Kidney glomerular epithelial cell (primary cell): ENCODE measurements at places on chromosomes 7 and 10.

DNA sequence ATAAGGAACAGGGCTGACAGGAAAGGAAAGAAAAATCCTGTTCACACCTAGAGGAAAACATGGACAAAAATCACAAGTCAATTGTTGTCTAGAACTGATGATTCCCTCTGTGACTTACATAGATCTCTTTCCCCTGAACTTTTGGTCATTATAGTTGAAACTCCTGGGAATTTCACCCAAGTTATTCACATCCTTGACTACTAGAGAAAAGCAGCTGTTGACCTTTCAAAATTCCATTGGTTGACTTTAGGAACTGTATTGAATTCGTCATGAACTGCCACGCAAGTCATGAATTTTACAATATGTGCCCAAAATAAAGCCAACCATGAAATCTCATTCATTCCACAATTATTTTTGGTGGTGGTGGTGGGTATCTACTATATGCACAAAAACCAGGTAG, 104.3 kb downstream of the UBE2H start:
- DNase-seq: no peak

DNA sequence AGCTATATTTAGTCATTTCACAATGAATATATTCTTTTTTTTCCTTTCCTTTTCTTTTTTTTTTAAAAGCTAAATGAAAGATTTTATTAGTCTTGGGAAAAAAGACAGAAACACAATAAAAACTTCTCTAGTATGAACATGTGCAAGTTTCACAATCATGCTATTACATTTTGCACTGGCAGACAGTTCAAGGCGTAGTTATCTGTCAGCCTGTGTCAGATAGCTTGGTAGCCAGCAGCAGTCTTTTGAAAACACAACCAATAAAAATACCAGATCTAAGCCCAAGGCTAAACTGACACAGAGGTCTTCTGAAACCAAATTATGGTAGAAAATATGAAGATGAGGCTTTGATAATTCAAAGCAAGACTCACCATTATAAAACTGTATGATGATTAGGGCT, 205.8 kb upstream of the TEX47 start:
- DNase-seq: no peak

DNA sequence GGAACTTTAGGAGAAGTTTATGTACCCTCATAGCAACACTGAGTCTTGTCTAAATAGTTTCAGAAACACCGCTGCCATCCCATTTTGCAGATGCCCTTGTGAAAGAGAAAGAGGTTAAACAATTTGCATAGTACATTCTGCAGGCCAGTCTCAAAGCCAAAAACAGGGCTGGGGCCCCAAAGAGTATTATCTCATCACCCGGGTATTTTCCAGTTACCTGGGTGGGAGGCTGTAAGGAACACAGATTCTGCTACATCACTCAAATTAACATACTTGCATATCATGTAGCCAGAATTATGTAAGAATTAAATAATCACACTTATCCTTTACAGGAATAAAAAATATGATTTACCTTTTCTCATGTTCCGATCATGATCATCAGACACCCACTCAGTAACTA, 3.1 kb upstream of the FAM171A1 start:
- DNase-seq: no peak

DNA sequence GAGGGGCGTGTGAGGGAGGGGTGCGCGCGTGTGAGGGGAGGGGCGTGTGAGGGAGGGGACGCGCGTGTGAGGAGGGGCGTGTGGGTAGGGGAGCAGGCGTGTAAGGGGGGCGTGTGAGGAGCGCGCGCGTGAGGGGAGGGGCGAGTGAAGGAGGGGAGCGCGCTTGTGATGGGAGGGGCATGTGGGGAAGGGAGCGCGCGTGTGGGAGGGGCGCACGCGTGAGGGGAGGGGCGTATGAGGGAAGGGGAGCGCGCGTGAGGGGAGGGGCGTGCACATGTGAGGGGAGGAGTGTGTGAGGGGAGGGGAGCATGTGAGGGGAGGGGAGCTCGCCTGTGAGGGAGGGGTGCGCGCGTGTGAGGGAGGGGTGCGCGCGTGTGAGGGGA, 19.1 kb downstream of the MXI1 start:
- DNase-seq: peak; percentile 58

GRCh38 chr7:19145434-19146115, 354 bp upstream of the FERD3L start:
- DNase-seq: no peak

DNA sequence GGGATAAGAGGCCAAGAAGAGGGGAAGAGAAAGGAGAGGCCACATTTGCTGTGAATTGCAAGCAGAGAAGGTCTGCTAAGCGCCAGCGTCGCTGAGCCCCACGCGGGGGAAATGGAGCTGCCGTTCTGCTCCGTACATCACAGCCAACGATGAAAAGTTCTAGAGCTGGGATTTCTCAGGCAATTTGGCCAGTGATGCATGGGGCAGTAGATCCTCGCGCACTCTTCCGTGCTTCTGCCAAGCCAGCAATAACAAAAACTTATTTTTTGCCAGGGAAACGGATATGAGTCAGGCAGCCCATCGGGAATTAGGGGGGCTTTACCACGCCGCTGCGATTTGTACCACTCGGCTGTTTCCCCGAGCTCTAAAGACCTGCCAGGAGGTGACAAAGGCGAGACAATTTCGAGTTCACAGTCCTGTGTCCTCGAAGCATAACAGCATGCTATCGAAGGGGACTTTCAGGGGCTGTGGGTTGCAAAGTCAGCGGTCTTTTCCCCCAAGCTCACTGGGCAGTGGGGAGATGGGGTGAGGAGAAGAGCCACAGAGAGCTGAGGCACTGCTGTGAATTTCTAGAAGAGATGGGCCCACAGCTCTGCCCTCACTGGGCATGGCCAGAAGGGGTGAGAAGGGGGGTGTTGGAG, 30.0 kb upstream of the SLF2 start:
- no peak for DNase-seq

GRCh38 chr10:70078329-70078728, 25.7 kb downstream of the MACROH2A2 start:
- DNase-seq: no peak

DNA sequence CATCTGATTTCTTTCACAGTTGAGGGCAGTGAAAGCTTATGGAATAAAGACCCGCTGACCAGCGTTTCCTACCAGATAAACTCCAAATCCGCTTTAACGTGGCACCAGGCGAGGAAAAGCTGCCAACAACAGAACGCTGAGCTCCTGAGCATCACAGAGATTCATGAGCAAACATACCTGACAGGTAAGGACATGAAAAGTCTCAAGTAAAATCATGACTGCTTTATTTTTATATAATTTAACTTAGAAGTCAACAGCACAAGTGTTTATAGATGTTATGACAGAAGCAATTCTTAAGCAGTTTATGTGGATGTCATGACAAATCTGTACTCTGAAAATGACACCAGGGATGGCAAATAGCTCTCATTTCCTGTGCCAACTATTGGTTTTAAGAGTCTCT, 24.5 kb downstream of the MRC1 start:
- DNase-seq: no peak

- DNase-seq: no peak
Measured at GRCh38 chr7:6648815-6649104, 11.6 kb downstream of the ZNF316 start.

DNA sequence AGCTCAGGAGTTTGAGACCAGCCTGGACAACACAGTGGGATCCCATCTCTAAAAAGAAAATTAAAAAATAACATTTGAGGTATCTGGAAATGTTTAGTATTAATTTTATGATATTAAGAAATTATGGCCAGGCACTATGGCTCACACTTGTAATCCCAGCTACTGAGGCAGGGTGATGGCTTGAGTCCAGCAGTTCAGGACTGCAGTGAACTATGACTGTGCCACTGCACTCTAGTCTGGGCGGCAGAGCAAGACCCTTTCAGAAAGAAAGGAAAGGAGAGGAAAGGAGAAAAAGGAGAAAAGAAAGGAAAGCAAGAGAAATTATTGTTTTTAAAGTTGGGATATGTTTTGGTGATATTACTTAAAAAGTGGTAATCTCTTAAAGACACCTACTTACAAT, 2.5 kb upstream of the CCDC186 start:
- DNase-seq: no peak

- DNase-seq: no peak
Measured at GRCh38 chr10:70616761-70617160, 14.2 kb upstream of the PRF1 start.

GRCh38 chr7:64888901-64889685, 14.0 kb upstream of the ZNF273 start:
- DNase-seq: no peak

DNA sequence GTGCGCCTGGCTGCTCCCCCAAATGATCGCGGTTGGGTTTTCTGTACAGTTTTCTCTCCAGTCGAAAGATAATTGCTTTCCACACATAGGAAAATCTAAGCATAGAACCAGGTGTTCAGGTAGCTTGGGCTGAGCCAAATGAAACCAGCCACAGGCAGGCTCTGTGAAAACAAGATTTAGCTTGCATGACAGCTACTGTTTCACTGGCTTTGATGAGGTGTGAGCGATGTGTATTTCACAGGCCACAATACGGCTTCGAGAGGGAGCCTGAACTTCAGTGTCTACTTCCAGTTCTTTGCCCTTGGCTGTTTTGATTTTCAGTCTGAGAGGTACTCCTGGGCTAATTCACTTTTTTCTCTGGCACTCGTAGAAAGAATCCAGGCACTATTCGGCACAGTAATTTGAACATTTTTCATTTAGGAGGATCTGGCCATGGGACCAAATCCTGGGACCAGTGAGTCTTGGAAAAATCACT, 110.5 kb downstream of the JCAD start:
- DNase-seq: peak; percentile 41

GRCh38 chr10:98953251-98953650, 282.4 kb downstream of the HPSE2 start:
- DNase-seq: no peak

DNA sequence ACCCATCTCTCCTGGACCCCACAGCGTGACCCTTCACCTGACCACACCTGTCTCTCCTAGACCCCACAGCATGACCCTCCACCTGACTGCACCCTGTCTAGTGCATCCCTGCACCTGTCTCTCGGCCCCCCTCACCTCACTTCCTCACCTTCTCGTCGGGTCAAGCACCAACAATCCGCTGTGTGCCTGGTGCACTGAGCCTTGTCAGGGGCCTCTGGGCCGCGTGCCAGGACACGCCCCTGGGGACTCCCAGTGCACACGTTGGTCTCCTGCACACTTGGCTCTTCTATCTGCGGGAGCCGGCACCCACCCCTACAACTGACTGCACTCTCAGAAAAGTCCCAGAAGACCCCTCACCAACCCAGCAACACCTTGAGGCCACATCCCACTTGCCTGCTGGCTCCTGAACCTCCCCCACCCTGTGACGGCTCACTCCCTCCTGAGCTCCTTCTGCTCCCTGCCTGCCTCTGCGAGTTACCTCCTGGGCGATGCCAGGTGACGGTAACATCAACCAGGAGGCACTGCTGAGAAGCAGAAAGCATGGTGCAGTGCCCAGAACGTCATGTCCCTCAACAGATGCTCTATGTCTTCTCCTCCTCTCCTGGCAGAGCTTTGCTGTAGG, 147.6 kb downstream of the DIP2C start:
- no peak for DNase-seq

- no peak for DNase-seq
Measured at GRCh38 chr7:131586259-131586658, 29.8 kb upstream of the PODXL start.

GRCh38 chr10:86312701-86313270, 53.8 kb downstream of the GRID1 start:
- DNase-seq: no peak

GRCh38 chr10:105010411-105011121, 369.5 kb downstream of the SORCS3 start:
- no peak for DNase-seq

GRCh38 chr7:77216181-77216845, 16.7 kb upstream of the FGL2 start:
- no peak for DNase-seq

DNA sequence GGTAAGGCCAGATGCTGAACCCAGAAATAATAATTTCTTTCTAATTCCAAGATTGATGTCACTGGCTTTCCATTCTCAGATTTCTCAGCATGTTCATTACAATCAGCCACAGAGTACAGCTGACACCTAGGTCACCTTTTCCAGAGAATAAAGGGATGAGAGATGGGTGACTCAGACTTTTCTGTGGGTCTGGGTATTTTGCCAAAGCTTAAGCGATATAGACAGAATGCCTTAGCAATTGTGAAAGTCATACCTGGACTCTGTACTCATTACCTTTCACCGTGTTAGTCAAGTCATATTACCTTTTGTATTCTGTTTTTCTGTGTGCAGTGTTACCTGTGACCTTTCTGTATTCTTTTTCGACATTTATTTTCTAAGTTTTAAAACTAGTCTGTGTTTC, 10.6 kb upstream of the PRTFDC1 start:
- peak; percentile 64 for DNase-seq

GRCh38 chr10:94287336-94287735, 75.4 kb downstream of the NOC3L start:
- DNase-seq: no peak

GRCh38 chr7:36367561-36368077, 22.0 kb upstream of the ANLN start:
- DNase-seq: no peak

GRCh38 chr10:78778444-78779338, 290.1 kb upstream of the ZMIZ1 start:
- peak; percentile 18 for DNase-seq

GRCh38 chr10:534047-534566, 155.4 kb downstream of the DIP2C start:
- DNase-seq: no peak

DNA sequence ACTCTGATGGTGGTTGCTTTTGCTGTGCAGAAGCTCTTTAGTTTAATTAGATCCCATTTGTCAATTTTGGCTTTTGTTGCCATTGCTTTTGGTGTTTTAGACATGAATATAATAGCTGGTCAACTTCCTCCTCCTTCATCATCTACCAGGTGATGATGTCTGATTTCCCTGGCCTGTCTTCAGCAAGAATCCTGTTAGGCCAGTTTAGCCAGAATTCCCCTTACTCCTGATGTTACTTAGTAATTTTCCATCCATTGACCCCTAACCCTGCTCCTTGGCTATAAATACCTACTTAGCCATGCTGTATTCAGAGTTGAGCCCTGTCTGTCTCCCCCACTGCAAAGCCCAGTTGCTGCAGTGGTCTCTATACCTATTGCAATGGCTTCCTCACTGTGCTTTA, 91.4 kb downstream of the ZNF777 start:
- DNase-seq: no peak

- peak; percentile 5 for DNase-seq
Measured at GRCh38 chr10:59805014-59805413, 51.8 kb upstream of the MRLN start.

DNA sequence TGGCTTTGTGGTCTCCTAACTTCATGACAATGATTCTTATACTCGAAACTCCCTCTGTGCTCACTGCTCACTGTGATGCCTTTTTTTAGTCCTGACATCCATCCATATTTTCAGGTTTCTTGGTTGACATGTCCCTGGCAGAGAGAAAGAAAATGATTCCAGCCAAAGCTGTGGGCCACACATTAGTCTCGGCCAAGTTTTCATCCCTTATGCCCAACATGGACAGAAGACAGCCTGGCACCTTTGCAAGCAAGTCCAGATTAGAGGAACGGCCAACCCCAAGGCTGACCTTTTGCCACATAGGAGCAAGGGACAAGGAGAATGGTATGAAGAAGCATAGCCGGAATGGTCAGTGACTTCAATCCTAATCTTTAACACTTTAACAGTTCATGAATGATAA, 8.7 kb upstream of the OPALIN start:
- DNase-seq: no peak
